ENCODE measurements at places on chromosomes 11 and 22. TPM values are rescaled to one million over a fixed set of nuclear protein-coding genes. Genes with fewer than 3 reads are reported as not detected.

Gene NAALAD2
- total RNA-seq, result 0.25 TPM

Gene DSCAML1
- total RNA-seq, result 1.4 TPM

Gene TRIM64C
- not detected for total RNA-seq

DNA sequence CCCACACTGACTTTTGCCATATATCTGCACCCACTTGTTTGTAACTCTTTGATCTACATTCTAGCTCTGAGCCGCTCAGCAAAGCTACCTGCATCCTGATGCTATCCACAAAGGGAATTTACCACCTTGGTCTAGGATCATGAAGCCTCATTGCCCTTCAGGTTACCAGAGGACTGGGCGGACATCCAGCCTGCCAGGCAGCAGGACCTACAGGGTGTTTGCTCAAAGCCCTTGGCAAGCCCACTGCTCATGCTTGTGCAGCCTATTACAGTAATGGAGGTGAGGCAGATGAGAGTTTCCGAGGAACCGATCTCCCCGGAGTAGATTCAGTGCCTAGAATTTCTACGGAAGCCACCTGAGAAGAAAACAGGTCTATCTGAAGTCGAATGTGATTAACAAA lies 417.2 kb downstream of the OPCML start:
- peak; percentile 49 for DNase-seq
